ENCODE measurements at places on chromosomes 13 and 19.

DNA sequence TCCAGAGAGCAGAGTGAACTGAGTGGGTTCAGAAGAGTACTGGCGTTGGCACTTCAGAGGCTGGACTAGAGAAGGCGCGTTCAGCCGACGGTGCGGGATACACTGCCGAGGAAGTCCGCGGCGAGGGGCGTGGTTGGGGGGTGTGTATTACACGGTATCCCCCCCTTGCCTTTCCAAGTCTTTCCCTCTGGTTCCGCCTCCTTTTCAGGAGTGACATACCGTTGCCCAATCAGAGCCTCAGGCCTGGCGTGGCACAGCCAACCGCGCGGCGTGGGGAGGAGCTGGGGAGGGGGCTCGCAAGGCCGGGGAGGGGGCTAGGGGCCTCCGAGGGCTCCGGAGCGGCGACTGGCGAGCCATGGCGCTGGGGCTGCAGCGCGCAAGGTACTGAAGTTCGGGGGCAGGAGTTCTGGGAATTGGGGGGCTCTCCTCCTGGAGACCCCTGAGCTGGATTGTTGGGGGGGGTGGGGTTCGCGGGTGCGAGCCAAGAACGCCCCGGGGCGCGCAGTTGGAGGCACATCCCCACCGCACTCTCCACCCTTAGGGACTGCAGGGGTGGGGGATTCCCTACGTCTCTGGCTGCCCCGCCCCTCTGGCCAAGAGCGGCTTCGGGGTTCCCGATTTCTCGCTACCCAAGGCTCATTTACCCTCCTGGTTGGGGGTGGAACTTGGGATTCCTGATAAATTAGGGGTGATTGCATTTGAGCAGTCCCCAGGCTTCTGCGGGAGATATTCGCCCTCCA lies at the start of gene HIF3A:
Gene HIF3A (plus strand): TSS at position 321 of the 740 bp plus-strand sequence. CDS start 35 bp downstream, at position 356.
- DNase-seq: no peak

DNA sequence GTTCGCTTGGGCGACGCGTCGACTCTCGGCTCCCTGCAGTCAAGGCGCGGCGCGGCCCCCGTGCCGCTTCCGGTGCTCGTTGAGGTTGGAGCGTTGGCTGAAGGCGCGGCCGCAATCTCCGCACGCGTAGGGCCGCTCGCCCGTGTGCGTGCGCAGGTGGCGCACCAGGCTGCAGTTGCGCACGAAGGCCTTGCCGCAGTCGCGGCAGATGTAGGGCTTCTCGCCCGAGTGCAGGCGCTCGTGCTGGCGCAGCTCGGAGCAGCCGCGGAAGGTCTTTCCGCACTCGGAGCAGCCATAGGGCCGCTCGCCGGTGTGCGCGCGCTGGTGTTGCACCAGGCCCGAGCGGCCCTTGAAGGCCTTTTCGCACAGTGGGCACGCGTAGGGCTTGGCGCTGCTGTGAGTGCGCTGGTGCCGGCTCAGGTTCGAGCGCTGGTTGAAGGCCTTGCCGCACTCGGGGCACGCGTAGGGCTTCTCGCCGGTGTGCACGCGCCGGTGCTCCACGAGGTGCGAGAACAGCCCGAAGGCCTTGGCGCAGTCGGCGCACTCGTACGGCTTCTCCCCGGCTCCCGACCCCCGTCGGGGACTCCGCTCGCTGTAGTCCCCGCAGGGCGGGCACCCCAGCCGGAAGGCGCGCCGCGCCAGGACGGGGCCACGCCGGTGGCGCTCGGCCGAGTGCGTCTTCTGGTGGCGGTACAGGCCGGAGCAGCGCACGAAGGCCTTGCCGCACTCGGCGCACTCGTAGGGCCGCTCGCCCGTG lies 5.3 kb upstream of the ZNF497 start:
- no peak for DNase-seq

- DNase-seq: no peak
Measured at GRCh38 chr13:49587311-49587847, 2.0 kb upstream of the RCBTB1 start.

DNA sequence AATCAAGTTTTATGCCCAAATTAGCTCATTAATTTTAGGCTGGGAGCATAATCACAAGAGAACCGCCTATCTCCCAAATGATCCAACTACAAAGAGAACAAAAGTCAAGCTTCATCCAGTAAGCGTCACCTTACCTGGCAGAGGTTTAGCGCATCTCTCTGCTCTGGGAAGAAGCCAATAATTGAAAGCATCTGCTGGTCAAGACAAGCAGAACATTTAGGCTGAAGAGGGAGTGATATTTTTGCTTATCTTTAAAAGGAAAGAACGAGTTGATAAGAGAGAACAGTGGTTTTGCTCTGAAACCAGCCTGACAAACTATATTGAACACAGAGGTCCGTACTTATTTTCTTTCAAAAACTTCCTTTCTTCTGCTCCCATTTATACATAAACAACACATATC lies 242.1 kb downstream of the ENOX1 start:
- no peak for DNase-seq

DNA sequence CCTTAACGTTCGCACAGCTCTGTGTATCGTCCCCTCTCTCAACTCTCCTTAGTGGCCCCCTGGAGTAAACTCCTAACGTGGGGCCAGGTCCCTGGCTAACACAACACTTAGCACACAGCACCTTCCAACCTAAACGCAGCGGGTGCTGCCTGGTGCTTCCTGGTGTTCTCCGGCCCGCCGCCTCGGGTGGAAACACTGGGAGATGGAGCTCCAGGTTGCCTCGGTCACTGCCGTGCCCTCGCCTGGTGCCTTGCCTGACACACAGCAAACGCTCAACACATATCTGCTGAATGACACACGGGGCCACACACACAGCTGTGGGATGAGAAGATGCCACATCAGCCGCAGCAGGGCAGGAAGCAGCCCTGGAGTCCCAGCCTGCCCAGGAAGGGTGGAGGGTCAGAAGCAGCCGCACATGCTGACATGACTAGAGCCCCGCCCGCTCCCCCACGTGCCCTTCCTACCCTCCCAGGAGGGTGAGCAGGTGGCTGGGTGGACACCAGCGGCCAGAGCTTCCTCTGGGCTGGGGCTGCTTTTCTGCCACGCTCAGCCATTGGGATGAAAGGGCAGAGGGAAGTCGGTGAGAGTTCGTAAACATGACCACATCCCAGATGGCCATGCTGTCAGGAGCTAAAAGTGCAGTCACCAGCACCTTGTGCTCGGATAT lies 6.6 kb downstream of the PEPD start:
- DNase-seq: no peak

GRCh38 chr19:19096641-19097627 lies 33.1 kb downstream of the SLC25A42 start:
- no peak for DNase-seq

- DNase-seq: no peak
Measured at GRCh38 chr13:61994174-61994573, 578.5 kb upstream of the PCDH20 start.

GRCh38 chr19:34408411-34408810 lies 4.2 kb downstream of the PDCD2L start:
- no peak for DNase-seq

DNA sequence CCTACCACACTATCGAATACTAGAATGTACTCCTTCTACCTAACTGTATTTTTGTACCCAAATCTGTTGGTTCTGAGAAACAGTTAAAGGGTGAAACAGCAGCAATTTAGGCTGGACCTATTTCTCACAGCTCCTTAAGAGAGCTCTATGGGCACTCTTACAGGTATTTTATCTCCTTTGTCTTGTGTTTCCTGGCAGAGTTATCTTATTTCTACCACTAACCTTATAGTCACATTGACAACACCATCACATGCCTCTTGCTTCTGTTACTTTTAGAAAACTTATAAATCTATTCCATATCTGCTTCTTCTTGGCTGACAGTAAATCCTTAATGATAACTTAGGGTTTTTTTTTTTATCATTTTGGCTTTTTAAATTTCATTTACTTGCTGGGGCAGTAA lies 130.7 kb downstream of the MYO16 start:
- DNase-seq: no peak

DNA sequence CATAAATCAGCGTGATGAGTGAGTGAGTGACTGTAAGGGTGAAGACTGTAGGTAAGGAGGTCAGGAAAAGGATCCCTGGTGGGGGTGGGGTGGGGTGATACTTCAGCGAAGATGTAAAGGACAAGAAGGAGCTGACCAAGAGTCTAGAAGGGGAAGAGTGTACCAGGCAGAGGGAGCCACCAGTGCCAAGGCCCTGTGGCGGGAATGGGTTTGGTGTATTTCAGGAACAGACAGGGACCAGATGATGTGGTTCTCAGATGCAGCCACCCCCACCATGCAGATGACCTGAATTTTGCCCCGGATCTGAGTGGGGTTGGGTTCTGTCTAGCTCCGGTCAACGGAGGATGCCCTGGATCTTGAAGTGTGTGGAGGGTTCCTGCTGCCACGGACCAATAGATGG lies 30.1 kb upstream of the SLC7A10 start:
- DNase-seq: no peak

- no peak for DNase-seq
Measured at GRCh38 chr13:85228692-85229091, 570.5 kb downstream of the SLITRK6 start.

GRCh38 chr13:44093607-44094564 lies 214.2 kb downstream of the LACC1 start:
- DNase-seq: no peak

DNA sequence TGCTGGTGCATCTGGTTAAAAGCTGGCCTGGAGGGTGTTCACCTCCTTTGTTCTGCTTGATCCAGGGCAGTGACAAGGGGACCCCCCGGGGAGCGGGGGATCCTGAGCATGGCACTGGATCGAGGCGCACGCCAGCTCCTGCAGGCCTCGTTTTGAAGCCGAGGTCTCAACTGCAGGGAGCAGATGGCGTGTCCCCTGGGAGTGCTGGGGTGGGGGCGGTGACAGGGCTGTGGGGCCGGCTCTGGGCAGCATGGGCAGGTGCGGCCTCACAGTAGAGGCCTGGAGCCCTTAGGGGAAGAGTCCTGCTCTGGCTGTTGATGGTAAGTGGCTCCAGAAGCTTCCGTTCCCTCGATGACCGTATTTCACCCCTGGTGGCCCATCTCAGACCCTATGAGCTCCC lies 51.8 kb downstream of the CRTC1 start:
- DNase-seq: no peak

DNA sequence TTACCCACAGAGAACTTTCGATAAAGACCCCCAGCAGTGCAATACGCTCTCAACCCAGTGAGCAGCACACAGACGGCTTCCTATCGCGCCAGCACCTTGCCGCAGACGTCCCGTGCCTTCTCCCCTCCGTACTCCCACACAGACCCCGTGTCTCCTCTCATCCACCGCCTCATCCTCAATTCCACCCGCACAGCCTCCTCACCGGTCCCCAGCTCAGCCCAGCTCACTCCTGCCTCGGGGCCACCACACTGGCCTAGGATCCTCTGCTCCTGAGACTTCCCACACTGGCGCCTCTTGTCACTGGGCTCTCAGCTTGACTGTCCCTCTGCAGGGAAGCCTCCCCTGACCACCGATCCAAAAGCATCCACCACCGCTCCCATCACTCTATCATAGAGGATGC lies 9.0 kb downstream of the MLLT1 start:
- no peak for DNase-seq

DNA sequence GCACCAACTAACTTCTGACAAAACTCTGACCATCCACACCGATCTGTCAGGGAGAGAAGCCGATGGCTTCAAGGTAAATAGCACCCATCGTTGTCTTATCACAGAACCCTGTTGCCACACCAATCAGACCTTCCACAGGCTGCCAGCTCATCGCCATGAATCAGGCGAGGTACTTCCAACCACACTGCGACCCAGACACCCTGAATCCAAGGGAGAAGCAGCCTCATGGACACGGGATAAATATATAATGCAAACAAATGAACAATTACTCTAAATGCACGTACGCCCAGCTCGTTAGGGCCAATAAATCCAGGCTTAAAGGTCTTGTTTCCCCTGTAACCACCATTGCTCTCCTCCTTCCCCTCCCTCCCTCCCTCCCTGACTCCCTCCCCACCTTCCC lies 20.8 kb downstream of the RANBP3 start:
- no peak for DNase-seq

- DNase-seq: no peak
Measured at GRCh38 chr13:42367831-42368230, 95.9 kb downstream of the AKAP11 start.

DNA sequence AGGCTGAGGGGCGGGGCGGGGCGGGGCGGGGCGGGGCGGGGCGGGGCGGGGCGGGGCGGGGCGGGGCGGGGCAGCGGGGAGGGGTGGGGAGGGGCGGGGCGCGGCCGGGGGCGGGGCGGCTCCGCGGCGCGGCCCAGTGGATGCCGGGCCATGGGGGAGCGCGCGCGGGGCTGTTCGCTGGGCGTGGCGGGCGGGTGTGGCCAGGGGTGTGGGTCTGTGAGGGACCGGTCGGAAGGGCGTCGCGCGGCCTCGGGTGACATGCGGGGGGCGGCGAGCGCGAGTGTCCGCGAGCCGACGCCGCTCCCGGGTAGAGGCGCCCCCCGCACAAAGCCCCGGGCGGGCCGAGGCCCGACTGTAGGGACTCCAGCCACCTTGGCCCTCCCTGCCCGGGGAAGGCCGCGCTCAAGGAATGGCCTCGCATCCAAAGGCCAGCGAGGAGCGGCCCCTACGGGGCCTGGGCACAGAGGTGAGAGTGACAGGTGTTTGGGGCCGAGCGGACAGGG lies at the start of gene ZFP28:
Gene ZFP28 (plus strand): TSS at position 188 of the 503 bp plus-strand sequence. CDS start 71 bp downstream, at position 259.
- peak; percentile 64 for DNase-seq

DNA sequence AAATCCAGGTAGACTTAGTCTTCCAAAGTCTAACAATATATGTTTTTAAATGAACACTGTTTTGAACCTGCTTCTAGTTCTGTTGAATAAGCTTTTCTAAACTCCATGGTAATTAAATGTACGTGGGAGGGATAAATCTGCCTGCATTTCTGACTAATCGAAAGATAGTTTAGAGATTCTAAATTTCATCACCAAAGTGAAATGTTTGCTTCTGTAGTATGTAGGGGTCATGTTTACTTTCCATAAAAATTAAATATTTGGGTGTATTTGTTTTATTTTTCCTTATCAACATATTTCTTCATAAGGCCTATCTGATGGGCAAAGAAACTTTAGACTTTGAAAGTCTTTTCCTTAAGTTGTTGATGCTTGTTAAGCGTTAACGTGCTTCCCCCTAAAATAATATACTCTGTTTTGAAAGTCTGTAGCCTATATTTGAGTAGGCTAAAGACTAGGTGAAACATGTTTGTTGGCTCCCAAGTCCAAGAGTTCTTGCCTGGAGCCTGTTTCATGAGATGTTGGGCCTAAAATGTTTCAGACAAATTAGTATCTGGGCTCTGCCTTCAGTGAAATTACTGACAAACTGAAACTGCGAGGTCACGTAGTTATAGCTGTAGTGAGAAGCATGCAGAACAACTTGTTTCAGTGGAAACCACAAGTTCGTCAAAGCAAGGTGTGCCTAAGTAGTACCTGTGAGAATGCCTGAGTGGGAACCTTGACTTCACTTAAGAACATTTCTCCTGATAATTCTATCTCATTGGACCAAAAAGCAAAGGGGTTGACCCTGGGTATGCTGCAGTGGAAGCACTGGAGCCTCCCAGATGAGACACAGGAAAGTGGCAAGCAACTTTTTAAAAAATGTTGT lies 126.2 kb downstream of the LMO7 start:
- no peak for DNase-seq

- no peak for DNase-seq
Measured at GRCh38 chr19:32998722-32999121, 26.7 kb downstream of the FAAP24 start.

- no peak for DNase-seq
Measured at GRCh38 chr19:18840288-18841267, 8.8 kb downstream of the UPF1 start.
